ENCODE measurements at places on chromosomes 2 and 18. TPM values are rescaled to one million over a fixed set of nuclear protein-coding genes. Genes with fewer than 3 reads are reported as not detected.

GRCh38 chr18:48352051-48352755, 57.0 kb downstream of the ZBTB7C start:
- no peak for DNase-seq

GRCh38 chr2:108634576-108635160, 84.6 kb upstream of the RANBP2 start:
- DNase-seq = no peak

DNA sequence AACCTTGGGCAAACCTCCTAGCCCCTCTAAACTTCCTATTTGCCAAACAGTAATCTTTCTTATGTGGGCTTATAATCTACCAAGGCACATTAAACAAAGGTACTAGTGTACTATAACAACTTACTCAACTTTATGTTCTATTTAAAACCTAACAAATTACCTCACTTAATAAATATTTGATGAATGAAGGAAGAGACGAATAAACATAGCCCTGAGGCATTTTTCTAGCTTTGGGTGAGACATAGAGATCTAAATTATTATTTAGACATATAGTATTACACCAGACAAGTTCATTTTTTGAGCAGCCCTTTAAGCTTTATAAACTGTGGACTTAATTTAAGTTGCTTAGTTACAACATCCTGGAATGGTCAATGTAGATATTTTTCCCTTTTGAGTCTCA, 104.6 kb downstream of the UNC80 start:
- no peak for DNase-seq

DNA sequence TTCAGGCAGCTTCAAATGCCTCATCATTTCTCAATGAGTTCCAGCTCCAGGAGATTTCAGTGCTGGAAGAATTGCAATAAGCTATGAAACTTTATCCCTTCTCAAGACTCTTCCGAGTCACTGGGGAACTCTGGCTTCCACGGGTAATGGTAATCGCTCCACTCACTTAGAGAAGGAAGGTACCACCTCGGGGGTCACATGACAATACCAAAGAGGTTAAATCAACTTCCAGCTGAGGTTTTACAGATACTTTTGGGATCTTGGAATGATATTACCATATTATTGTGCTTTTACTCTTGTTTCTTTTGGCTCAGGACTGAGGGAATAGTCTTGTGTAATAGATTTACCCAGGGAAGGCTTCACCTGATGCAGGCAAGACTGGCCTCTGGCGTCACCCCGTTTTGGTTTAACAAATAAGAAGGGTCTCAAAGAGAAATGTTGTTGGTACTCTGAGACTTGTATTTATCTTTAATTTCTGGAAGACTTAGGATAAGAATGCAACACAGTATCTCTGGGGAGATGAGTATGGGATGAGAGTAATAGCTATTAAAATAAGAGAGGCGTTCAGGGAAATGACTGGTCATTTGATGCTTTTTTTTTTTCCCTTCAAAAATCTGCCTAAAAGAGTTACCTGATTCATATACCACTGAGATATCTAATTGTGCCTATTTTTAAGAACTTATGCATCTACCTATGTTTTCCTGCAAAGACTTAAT, 316.9 kb upstream of the ZEB2 start:
- DNase-seq = no peak

DNA sequence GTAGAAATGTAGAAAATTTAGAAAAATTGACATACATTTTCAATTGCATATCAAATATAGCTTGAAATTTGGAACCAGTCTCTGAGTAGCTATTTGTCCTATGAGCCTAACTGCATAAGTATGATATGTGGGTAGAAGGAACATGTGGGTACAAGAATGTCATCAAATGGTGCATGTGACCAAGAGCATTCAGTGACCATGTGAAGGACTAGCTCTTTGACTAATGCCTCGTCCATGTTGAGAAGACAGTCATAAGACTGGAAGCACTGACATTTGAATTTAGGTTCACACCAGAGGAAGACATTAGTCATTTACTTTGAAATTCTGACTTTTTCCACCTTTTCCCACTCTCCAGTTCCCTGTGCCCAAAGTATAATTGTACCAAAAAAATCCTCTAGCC, 12.6 kb downstream of the MRPL44 start:
- no peak for DNase-seq

GRCh38 chr2:205811387-205811786, 129.1 kb downstream of the NRP2 start:
- no peak for DNase-seq

DNA sequence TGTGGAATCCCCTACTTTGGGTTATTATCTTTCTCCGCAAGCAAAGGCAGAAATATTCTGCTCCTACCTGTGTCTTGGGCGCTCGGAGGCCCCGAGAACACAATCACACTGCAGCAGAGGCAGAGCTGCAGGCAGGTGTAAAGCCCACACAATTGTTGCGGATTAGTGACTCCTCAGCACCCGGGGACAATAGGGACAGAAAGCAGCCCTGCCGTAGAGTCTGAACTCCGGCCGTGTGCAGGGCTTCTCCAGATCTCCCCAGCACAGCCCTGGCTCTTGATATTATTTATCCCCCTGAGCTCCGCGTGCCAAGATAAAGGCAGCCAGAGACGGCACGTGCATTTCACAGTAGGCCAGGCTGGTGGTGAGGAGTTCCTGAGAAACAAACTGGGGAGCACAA, 229.2 kb downstream of the EN1 start:
- DNase-seq = no peak

- no peak for DNase-seq
Observed at GRCh38 chr2:54579682-54580620, 123.8 kb downstream of the SPTBN1 start.

GRCh38 chr2:100021791-100022340, 120.5 kb downstream of the AFF3 start:
- DNase-seq = no peak

GRCh38 chr2:219560037-219560892, 11.1 kb downstream of the OBSL1 start:
- no peak for DNase-seq

DNA sequence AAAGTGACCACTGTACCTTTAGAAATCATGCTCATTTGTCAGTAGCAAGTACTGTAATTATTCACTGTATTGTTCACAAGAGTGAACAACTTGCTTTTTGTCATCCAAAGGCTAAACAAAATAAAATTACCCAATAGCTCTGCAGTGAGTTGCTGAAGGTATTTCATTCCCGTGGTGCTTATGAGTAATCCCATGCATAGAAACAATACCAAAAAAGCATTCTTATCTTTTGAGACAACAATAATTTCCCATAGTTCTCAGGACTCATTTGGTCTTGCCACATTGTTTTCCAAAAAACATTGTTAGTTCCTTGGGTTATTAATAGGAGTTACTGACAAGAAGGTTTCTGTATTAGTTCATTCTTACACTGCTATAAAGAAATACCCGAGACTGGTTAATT, 503.2 kb upstream of the FAM98A start:
- no peak for DNase-seq

The PAIP2B gene
- 18.9 TPM for polyA plus RNA-seq
